A549 (cell line): ENCODE measurements at places on chromosomes 6 and 20. TPM values are rescaled to one million over a fixed set of nuclear protein-coding genes. Genes with fewer than 3 reads are reported as not detected.
A peak's percentile ranks its signal among the peaks of the same experiment; 100 is the strongest.

DNA sequence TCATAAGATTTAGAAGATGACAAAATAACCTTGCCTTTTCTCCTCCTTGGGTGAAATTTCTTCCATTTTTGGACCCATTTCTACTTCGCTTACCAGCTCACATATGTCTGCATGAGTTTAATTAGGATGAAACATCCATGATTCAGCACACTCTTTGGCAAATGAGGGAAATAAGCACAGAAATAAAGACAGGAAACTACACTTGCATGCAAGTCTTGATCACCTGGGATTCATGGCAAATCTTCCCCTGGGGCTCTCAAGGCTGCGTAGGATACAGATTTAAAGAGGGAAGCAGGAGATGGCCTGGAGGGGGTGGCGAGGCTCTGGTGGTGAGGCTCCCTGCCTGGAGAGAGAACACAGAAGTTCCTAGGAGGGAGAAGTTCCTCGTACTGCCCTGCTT is 147.8 kb downstream of the EDN3 start:
- DNase-seq = no peak

The LINC00237 gene
- polyA plus RNA-seq = not detected in 3 replicates

GRCh38 chr6:119346450-119346849 is 3.1 kb downstream of the MAN1A1 start:
- no peak for DNase-seq

The ZHX3 gene
- polyA plus RNA-seq = 3.9 to 4.1 TPM (median 3.9 TPM) in 3 replicates

The MROH8 gene
- polyA plus RNA-seq = 1.3 to 1.8 TPM (median 1.4 TPM) in 3 replicates

GRCh38 chr20:11832851-11833250 is 84.8 kb upstream of the BTBD3 start:
- DNase-seq = no peak

DNA sequence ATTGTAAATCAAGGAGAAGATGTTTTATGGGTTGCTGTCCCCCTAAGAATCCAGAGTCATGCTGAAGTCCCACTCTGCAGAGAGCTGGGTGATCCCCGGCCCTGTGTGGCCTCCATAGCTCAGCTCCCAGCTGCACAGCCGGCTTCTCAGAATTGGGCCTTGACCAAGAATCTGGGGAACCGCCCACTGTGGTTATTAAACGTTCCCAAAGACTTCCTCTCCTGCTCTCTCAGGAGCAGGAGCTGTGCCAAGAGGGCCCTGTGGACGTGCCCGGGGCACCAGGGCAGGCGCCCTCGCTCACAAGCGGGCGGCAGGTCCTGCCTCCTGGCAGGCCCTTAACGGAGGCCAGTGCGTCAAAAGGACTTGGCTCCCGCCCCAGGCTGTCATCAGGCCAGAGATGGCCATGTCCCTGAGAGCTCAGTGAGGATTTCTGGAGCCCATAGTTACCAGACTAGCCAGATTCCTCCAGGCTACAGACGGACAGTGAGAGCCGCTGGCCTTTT is 30.4 kb downstream of the ZC3H12D start:
- no peak for DNase-seq

DNA sequence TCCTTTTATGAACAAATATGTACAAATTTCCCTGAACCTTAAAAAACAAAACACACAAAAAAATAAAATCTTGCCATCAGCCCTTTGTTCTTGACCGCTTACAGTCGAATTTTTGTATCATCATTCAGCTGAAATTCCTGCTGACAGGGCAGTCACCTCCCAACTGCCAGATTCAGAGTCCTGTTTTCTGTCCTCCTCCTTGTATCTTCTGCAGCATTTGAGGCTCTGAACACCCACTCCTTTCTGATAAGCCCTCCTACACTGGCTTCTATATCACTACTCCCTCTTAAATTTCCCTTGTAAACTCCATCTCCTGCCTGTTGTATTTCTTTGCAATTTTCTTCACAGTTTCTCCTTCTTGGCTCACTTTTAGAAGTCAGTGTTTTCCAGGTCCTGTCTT is 77.8 kb upstream of the CCN6 start:
- no peak for DNase-seq

- no peak for DNase-seq
Measured at GRCh38 chr6:30164714-30165113, 1.4 kb downstream of the TRIM15 start.

The PRICKLE4 gene
- 0.95 to 1.6 TPM (median 1.5 TPM) in 3 replicates for polyA plus RNA-seq

GRCh38 chr6:150196942-150197745 is 54.3 kb downstream of the PPP1R14C start:
- no peak for DNase-seq

- no peak for DNase-seq
Measured at GRCh38 chr6:170225852-170226417, 64.9 kb downstream of the DLL1 start.

The SPDEF gene
- 2.2 to 4.3 TPM (median 3.7 TPM) in 3 replicates for polyA plus RNA-seq

The C20orf141 gene
- 0.29 to 0.56 TPM (median 0.54 TPM) in 3 replicates for polyA plus RNA-seq

- no peak for DNase-seq
Measured at GRCh38 chr20:38965264-38965663, 3.1 kb downstream of the DHX35 start.

DNA sequence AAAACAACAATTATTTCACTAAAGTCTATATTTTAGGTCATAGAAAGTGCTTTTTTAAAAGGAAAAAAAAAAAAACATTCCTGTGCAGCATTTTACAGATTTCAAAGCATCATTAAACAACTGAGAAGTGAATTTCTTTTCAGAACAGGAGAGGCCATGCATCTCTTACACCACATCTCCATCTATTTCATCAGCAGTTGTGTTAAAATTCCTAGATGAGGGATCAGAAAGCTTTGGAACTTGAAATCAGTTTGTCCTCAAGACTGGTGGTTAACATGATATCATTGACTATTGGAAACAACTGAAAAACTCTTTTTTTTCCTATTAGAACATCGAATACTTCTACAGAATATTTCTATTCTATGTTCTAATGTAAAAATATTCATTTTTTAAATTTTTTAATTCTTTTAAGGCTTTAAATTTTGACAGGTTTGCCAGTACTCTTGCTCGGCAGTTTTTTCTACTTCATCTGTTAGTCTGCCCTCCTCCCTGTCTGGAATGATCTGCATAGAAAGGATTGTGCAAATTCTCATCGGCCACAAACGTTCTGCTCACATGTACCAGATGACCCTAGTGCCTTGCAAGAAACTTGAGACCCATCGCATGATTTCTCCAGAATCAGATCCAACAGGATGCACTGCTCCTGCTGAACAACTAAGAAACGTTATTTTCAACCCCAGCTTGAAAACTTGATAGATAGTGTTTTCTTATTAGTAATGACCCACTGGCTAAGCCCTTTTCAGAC is 411.0 kb upstream of the AGPAT4 start:
- DNase-seq = no peak

The OPN5 gene
- polyA plus RNA-seq = not detected in 3 replicates

DNA sequence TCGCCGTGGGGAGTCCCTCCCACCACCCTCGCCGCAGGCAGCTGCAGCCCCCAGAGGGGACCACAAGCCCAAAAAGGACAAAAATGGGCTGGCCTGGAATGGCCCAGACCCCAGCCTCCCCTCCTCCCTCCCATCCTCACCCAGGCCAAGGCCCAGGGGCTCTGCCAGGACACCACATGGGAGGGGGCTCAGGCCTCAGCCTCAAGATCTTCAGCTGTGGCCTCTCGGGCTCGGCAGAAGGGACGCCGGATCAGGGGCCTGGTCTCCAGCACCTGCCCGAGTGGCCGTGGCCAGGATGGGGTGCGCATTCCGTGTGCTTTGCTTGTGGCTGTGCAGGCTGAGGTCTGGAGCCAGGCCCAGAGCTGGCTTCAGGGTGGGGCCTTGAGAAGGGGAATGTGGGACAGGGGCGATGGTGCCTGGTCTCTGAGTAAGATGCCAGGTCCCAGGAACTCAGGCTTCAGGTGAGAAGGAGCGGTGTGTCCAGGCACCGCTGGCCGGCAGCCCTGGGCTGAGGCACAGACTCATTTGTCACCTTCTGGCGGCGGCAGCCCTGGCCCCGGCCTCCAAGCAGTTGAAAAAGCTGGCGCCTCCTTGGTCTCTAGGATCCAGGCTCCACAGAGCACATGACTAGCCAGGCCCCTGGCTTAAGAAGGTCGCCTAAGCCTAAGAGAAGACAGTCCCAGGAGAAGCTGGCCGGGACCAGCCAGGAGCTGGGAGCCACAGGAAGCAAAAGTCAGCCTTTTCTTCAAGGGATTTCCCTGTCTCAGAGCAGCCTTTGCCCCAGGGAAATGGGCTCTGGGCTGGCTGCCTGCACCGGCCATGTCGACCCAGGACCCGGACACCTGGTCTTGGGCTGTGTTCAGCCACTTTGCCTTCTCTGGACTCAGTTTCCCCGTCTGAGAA is 35.2 kb upstream of the MRGBP start:
- DNase-seq = no peak

DNA sequence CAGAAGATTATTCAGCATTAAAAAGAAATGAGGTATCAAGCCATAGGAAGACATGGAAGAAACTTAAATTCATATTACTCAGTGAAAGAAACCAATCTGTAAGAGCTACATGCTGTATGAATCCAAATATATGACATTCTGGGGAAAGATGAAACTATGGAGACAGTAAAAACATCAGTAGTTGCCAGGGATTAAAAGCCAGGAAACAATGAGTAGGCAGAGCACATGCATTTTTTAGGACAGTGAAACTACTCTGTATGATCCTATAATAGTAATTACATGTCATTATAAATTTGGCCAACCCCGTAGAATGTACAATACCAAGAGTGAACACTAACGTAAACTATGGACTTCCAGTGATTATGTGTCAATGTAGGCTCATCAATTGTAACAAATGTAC is 92.8 kb upstream of the RNF217 start:
- no peak for DNase-seq

GRCh38 chr6:6655805-6656251 is 67.3 kb downstream of the LY86 start:
- no peak for DNase-seq

- no peak for DNase-seq
Measured at GRCh38 chr20:24100370-24101011, 111.9 kb upstream of the GGTLC1 start.

GRCh38 chr6:108765495-108765894 is 82.7 kb upstream of the ARMC2 start:
- no peak for DNase-seq

GRCh38 chr6:17157617-17158016 is 55.8 kb downstream of the STMND1 start:
- DNase-seq = no peak

DNA sequence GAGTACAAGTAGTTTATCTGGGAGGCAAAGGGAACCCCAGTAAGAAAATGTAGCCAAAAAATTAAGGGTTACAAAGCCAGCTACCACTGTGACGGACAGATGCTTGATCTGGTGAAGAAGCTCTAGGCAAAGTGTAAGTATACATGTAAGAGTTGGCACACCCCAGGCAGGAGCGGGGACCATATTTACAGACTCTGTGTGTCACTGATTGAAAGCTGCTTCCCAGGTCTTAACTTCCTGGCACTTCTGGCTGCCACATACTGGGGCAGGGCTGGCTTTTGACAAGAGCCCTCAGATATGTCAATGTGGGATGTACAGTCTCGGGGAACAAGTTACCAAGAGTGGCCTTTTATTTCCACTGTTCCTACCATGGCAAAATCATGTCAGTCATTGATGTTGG is 48.0 kb upstream of the BCLAF1 start:
- no peak for DNase-seq

The NKAPL gene
- not detected in 3 replicates for polyA plus RNA-seq

- no peak for DNase-seq
Measured at GRCh38 chr6:136628996-136629395, 78.8 kb upstream of the MAP7 start.

The GJA1 gene
- 76.7 to 88.9 TPM (median 87.4 TPM) in 3 replicates for polyA plus RNA-seq

The LY6G6C gene
- polyA plus RNA-seq = 0.11 to 0.21 TPM in 2 of 3 replicates, not detected in the other

- no peak for DNase-seq
Measured at GRCh38 chr6:111996144-111996865, 57.6 kb upstream of the CCN6 start.

- DNase-seq = no peak
Measured at GRCh38 chr6:30554962-30555815, 1.1 kb downstream of the GNL1 start.

The ILRUN gene
- polyA plus RNA-seq = 24.4 to 28.6 TPM (median 25.4 TPM) in 3 replicates

DNA sequence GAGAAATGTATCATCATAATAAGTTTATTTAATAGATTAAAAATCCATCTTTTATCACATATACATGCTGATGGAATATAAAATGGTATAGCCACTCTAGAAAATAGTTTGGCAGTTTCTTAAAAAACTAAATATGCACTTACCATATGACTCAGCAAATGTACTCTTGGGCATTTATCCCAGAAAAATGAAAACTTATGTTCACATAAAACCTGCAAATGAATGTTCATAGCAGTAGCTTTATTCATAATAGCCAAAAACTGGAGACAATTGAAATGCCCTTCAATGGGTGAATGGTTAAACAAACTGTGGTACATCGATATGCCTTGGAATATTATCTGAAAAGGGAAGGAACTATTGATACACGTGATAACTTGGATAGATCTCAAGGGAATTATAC is 6.4 kb upstream of the NCOA7 start:
- DNase-seq = no peak

DNA sequence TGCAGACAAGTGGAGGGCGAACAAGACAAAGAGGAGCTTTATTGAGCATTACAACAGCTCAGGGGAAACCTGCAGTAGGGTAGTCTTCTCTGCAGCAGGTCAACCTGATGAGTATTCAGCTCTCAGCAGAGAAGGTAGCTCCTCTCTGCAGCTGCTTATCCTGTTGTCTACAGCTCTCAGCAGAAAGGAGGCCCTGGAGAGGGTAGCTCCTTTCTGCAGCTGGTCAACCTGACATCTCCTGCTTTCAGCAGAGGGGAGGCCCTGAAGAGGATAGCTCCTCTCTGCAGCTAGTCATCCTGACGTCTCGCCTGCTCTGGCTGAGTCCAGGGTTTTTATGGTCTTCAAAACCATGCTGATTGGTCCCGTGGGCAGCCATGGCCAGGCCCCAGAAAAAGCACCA is 113.6 kb downstream of the CD24 start:
- no peak for DNase-seq

DNA sequence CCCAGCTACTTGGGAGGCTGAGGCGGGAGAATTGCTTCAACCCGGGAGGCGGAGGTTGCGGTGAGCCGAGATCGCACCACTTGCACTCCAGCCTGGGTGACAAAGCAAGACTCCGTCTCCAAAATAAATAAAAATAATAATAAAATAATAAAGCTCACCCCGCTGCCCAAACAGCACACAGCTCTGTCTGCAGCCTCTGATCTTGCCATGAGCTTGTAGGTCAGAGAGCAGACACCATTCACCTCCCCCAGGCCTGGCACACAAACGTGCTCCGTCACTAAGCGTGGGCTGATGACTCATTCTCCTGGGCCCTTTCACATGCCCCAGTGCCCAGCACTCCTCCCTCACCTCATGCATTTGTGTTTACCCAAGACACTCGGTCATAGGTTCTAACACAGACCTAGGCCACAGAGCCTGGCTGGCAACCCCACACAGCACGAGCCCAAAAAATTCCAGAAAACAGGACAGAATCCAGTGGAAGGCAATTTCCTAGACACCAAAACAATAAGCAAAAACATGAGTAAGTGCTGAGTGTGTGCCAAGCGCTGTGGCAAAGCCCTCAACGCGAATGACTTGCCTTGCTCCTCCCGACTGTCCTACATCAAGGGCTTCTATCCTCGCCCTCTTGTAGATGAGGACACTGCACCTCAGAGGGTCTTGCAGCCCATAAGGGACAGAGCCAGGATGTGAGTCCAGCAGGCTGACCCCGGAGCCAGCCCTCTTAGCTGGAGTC is 18.0 kb downstream of the ATP9A start:
- peak; percentile 99 for DNase-seq

GRCh38 chr6:16461491-16461890 is 223.1 kb downstream of the GMPR start:
- DNase-seq = no peak

The TINAG gene
- 0.04 to 0.16 TPM in 2 of 3 replicates, not detected in the other for polyA plus RNA-seq

The HLA-DOA gene
- 0.03 TPM in 1 of 3 replicates, not detected in the others for polyA plus RNA-seq

- DNase-seq = no peak
Measured at GRCh38 chr20:2507464-2507863, 1.3 kb downstream of the ZNF343 start.

The PKIB gene
- 0.37 to 0.67 TPM (median 0.58 TPM) in 3 replicates for polyA plus RNA-seq

GRCh38 chr6:120056085-120056484 is 706.5 kb upstream of the MAN1A1 start:
- no peak for DNase-seq
